Activated CD4-positive, alpha-beta T cell treated with anti-CD3 and anti-CD28 coated beads for 48 hours (primary cell): ENCODE measurements at places on chromosomes 13 and 19.

DNA sequence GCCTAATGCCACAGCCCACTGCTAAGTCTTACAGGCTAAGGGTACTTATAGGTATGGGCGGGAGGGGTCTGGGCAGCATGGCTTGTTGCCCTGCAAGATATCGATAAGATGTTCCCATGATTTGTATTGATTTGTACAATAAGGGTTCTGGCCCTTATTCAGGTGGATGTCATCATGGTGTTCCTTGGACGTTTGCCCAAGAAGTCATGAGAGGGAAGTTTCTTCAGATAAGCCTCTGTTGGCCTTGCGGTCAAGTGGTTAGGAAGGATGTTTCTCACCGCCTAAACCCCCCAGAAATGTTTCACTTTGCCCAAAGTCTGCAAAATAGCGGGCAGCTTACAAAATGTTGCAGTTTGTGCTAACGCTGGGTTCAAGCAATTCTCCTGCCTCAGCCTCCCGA, 7.3 kb downstream of the PARP4 start:
- DNase-seq, result no peak

- no peak for DNase-seq
Observed at GRCh38 chr13:30753030-30753616, 17.8 kb downstream of the ALOX5AP start.

- DNase-seq, result no peak
Observed at GRCh38 chr19:35220315-35220921, 8.1 kb downstream of the FAM187B start.

DNA sequence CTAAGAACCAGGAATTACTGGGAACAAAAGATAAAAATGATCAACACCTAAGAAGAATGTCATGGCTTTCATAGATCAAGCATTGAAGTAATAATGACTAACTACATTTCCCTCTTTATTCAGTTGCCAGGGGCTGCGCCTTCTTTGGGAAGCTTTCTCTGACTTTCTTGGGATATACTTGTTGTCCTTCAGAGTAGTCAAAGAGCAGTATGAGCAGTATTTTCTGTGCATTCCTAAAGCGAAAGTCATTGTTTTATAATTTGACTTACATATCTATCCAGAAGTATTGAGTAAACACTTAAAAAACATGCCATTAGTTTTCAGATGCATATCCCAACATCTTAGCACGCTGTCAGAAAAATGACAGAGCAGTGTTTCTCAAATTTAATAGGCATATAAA, 2412.4 kb downstream of the PCDH9 start:
- DNase-seq, result no peak

DNA sequence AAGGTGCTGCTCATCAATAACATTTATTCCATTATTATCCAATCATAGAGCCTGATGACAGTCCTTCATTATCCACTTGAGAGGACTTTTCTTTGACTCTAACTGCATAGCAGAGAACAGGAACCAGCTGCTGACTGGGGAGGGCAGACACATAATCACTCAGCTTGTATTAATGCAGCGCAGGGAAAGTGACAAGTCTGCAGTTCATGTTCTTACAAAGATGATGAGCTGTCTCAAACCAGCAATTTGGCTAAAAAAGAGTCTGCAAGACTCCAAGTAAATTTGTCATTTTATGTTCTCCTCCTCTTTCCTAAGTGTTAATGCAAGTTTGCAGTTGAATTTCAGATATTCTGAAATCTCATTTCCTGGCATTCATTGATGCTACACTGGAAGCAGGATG, 40.0 kb upstream of the CBY2 start:
- DNase-seq, result no peak

DNA sequence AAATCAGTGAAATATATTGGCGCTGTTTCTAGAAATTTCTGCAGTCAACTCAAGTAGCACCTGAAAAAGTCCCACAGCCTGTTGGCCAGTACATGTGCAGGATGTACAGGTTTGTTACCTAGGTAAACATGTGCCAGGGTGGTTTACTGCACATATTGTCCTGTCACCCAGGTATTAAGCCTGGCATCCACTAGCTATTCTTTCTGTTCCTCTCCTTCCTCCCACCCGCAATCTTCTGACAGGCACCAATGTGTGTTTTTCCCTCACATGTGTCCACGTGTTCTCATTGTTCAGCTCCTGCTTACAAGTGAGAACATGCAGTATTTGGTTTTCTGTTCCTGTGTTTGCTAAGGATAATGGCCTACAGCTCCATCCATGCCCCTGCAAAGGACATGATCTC, 13.1 kb upstream of the SCEL start:
- DNase-seq, result no peak

- no peak for DNase-seq
Observed at GRCh38 chr19:34298891-34299520, 44.7 kb downstream of the GARRE1 start.
